ENCODE measurements at places on chromosomes 7 and 10.
A peak's percentile ranks its signal among the peaks of the same experiment; 100 is the strongest.

DNA sequence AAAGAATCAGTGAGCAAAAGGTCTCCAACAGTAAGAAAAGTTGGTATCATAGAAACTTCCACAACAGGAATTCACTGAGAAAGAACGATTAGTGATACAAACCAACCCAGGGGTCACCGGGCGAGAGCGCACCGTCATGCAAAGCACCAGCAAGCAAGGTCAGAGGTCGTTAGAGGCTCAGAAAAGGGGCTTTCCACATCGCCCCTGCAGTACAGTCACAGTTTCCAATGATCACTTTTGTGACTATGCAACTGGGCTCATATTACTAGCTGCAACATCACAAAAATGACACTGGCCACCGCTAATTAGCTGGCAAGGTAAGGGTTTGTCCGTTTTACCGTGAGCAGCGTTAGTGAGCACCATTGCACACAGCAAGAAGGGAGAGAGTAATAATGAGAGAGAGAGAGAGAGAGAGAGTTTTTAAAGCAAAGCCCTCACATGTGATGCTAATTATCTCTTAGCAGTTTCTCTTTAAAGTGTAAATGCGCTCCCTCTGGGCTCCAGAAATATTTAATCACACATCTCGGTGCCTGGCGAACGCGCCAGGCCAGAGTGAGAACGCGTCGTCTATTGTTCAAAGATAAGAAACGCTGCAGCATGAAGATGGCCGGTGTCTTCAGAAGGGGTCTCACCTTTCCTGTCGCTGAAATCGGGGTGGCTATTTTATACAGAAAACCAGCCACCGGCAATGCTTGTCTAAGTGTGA, 237.5 kb downstream of the DNAJB6 start:
- no peak for DNase-seq

DNA sequence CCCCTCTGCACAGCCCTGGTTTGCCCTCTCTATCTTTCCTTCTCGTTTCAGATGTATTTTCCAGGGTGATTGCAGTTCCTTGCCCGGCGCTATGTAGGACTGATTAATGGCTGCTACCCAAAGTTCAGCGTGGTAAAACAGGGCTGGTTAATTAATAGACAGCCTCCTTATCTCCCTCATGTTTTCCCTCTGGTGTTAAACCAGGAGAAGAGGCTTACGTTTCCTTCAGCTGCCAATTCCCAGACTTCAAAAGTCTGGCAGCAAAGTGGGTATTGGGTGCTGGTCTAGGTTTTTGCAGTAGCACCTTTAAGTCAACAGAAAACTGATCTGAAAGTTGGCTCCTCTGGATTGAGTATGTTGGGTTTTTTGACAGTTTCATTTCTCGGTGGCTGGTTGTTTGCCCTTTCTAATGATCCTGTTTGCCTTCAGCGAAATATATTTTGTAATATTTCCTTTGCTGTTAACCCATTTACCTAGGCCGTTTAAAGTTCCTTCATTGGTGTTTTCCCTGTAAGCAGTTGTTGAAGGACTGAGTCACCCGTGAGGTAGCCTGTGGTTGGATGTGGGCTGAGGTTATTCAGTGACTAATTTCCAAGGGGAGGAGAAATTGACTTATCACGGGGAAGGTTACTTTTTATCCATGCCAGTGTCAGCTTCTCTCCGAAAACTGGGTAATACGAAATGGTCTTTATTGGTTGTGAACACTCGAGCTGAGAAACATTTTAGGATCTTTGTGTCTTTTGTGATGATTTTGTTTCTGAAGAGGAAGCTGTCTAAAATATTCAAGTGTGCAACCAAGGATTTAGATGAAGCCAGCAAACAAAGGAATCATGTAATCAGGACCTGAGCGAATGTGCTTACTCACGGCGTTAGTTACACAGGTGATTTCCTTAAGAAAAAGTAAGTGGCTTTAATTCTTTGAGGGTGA, 257.2 kb downstream of the KIAA1217 start:
- peak; percentile 77 for DNase-seq

- DNase-seq = no peak
Measured at GRCh38 chr10:31584876-31585275, 265.9 kb downstream of the ZEB1 start.

DNA sequence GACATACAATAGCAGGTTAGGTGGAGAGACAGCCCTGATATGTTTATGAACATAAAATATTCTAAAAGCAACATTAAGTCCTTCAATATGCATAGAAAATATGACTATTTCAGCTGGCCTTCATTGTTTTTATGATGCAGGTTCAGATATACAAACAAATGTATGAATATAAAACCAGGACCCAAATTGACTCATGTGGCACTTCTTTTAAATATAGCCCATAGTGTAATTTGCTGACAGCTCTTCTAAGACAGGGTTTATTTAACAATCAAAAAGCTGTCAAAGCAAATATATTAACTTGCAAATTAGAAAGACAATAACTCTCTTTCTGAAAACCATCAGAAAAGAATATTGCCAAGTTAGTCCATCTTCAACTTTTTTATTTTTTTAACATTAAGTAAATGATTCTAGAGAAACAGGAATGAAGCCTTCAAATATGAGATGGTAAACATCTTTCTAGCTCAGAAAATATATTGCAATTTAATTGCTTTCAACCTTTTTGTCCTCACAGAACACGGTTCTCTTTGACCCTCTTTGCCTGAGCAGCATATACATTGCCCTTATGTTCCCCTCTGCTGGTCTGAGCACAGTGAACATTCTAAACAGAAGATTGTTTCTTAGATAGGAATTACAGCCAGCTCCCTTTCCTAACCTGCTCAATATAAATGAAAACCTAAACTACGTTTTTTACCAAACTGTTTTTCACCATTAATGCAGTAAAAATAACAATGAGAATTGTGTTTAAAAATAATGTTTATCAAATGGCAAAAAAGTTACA, 82.8 kb downstream of the CACNA2D1 start:
- DNase-seq = no peak

DNA sequence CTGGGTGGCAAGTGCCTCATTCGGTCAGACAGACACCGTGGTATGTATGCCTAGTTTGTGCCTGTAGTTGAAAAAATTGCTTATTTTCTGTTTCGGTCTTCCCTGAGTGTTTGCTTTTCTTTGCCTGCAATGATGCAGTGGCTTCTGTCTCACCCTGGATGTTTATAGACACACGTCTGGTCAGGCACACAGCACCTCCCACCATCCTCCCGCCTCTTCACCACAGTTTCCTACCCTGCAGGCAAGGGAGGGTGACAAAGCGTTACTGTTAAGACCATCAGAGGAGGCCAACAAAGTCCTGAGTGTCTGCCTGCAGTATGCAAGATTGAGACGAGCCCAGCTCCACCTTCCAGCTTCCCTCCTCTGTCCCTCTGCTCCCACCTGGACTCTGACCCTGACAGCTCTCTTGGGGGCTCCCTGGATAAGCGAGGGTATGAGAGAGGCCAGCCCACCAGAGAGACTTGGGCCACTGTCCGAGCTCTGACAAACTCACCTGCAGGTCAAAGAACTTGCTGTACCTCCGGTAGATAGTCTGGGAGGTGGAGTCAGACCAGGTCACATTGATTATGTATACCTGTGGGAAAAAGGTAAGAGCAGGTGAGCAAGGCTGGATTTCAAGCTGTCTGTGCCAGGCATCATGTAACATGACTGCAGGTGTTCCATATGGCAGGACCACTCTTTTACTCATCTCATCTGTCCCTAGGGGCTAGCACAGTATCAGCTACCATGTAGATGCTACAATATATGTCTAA, 54.4 kb downstream of the SH3PXD2A start:
- DNase-seq = no peak

GRCh38 chr10:29830531-29831512, 196.1 kb upstream of the SVIL start:
- DNase-seq = no peak

- no peak for DNase-seq
Measured at GRCh38 chr7:117872561-117873309, 506 bp downstream of the CTTNBP2 start.

- DNase-seq = peak; percentile 79
Measured at GRCh38 chr7:112422842-112423496, 27.3 kb upstream of the IFRD1 start.

DNA sequence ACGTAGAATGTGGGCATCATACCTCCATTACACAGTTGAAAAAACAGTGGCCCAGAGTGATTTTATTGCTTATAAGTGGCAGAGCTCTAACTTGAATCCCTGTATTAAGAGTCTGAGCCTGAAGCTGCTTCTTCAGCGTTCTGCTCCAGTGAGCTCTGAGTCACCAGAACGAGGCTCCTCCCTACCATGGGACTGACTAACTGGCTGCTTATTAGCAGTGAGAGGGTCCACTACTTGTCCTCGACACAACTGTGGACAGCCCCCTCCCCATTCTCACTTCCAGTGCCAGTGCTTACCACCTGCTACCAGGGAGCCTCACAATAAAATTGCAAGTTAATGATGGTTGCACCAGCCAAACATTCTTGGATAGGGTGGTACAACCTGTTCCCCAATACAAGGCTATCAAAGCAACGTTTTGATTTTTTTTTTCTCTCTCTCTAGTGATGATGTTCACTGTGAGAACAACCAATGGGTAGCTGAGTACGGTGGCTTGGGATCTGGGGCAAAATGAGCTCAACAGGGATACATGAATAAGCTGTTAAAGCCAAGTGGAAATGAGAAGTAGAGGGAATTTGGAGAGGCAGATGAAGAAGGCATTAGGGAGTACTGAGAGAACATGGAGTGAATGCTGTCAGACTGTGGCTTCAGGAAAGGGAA, 2.7 kb upstream of the NRG3 start:
- DNase-seq = no peak

DNA sequence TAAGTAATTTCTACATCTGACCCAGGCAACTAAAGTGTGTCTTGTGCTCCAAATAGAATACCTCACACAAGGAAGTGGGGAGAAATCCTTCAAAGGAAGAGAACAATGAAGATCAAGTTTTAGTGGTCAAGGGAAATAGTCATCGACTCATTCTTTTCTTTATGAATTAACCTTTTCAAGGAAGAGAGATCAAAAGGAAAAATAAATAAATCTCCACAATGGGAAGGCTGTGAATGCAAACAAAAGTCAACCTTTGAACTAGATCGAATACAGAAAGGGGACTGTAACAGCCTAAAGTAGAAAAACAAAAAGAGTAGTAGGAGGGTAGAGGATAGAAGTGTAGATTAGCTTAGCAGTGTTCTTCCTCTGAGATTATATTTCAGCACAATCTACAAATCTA, 274.6 kb upstream of the COBL start:
- no peak for DNase-seq

- DNase-seq = no peak
Measured at GRCh38 chr10:14731875-14732512, 42.7 kb downstream of the FAM107B start.

DNA sequence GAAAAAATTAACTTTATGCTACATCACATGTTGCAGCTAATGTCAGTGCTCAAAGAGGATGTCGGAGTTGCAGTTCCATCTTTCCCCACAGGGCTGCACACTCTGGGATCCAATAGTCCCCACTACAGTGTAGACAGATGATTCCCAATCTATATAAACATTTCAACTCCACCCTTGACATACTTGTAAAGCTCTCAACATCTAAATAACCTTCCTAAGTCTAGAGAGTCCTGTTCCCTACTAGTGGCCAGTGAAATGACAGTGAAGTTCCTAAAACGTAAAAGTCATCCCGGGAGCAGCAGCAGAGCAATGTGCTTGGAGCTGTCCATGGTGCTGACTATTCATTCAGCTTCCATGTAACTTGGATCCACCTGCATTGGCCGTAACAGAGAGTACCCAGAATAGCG, 145.1 kb downstream of the GRM8 start:
- no peak for DNase-seq
